ENCODE measurements at places on chromosomes 3 and 15. TPM values are rescaled to one million over a fixed set of nuclear protein-coding genes. Genes with fewer than 3 reads are reported as not detected.

GRCh38 chr15:61997786-61998185 is 62.5 kb downstream of the VPS13C start:
- peaks cover 23% of the 10 kb centered on the region for H3K36me3 ChIP-seq
- H3K27me3 ChIP-seq = no peaks in the 10 kb centered on the region
- H3K27ac ChIP-seq = no peak overlapping the region
- DNase-seq = no peak

DNA sequence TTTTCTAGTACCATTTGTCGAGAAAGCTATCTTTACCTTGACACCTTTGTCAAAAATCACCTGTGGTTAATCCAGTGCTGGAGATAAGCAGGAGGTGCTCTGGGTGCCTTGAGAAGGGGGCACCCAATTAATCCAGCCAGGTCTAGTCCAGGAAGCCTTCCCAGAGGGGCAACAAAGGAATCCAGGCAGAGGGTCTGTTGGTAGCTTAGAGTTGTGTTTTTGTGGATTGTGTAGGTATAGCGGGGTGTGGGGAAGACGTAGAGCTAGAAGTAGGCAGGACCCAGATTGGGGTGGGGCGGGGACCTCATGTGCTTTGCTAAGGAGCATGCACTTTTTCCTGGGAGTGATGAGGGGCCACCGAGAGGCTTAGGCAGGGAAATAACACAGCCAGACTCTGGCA is 6.0 kb upstream of the PIGZ start:
- peaks cover 9% of the 10 kb centered on the region for H3K27me3 ChIP-seq
- DNase-seq = no peak
- H3K36me3 ChIP-seq = no peaks in the 10 kb centered on the region
- H3K27ac ChIP-seq = no peak overlapping the region
- no peak overlapping the region for H3K4me3 ChIP-seq

DNA sequence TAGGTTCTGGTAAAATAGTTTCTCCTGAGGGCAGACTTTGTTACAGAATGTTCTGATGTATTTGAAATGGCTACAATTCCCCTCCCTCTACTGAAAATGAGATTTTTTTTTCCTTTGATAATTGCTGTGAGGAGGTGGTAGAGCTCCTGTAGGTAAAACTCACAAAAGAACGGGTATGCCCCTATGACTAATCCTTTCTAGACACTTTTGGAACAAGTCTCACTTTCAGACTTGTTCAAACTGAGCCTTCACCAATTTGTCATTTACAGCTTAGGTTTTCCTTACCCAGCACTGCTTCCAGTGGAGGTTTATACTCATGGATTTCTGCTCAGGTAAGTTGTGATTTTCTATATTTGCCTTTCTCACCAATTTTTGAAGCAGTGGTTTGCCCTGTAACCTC is 115.6 kb downstream of the NLGN1 start:
- H3K27me3 ChIP-seq = no peaks in the 10 kb centered on the region
- no peaks in the 10 kb centered on the region for H3K36me3 ChIP-seq
- no peaks in the 10 kb centered on the region for H3K4me1 ChIP-seq
- no peak overlapping the region for H3K27ac ChIP-seq
- DNase-seq = no peak

DNA sequence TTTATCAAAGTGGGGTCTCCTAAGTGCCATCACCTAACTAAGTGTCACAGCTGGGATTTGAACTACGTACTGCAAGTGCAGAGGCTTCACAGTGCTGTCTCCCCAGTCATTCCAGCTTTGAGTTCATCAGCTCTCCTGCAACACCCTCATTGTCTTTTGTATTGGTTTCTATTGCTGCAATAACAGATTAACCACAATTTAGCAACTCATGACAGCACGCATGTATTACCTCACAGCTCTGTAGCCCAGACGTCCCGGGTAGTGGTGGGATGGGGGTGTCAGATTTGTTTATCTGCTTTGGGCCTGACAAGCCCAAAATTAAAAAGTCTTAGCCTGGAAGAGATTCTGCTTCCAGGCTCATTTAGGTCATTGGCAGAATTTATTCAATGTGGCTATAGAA is 220.5 kb upstream of the LRRN1 start:
- H3K36me3 ChIP-seq = no peaks in the 10 kb centered on the region
- no peaks in the 10 kb centered on the region for H3K27me3 ChIP-seq
- no peak overlapping the region for H3K4me3 ChIP-seq
- no peak overlapping the region for H3K27ac ChIP-seq

GRCh38 chr15:63482874-63483323 is 21.5 kb upstream of the USP3 start:
- H3K4me1 ChIP-seq = peaks cover 82% of the 10 kb centered on the region
- no peak overlapping the region for H3K4me3 ChIP-seq
- DNase-seq = no peak

DNA sequence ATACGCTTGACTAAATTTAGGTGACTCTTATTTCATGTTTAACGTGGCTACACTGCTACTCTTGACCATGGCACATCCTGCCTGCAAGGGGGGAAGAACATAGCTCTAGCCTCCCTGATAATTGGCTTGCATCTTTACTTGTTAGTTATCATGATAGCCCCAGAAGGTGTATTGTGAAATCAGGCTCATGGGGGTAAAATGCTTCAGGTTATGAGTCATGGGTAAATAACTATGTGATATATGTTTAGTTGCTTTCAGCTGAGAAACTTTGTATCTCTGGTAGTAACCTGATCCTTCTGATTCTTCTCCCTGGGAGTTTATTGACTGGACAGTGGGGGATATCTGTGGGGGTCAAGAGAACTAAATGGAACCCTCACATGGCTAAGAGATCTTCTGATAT is 660.8 kb upstream of the UBE2E2 start:
- no peak for DNase-seq
- H3K4me1 ChIP-seq = no peaks in the 10 kb centered on the region
- no peak overlapping the region for H3K4me3 ChIP-seq
- H3K36me3 ChIP-seq = no peaks in the 10 kb centered on the region

TGM4 gene
- not detected for total RNA-seq

DNA sequence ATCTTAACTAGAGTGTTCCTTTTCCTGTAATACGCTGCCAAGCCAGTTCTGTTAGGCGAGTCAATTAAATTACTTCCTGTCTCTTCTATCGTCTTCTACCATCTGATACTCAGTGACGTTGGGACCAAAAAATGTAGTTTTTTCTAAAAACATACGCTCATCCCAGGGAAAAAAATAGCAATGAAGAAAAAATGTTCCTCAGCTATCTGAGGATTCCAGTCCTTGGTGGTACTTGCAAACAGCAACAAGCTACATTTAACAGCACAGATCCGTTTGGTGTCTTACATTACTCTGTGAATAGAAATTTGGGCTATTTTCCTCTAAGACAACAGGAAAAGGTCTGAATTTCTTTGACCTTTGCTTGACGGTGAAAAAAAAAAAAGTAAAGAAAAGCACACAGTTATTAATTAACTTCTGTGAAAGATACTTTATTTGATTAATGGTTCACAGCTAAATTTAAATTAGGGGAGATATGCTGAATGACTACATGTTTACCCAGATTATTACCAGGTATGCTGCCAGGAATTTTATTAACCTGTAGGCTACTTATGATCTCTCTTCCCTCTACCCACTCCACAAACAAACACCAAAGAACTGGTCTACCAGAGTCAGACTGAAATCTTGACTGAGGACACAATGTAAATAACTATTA is 254.4 kb upstream of the ZPLD1 start:
- H3K4me3 ChIP-seq = no peak overlapping the region
- H3K27me3 ChIP-seq = no peaks in the 10 kb centered on the region
- no peaks in the 10 kb centered on the region for H3K36me3 ChIP-seq
- H3K4me1 ChIP-seq = peaks cover 43% of the 10 kb centered on the region
- peak overlapping the region; percentile 72 for H3K27ac ChIP-seq

DNA sequence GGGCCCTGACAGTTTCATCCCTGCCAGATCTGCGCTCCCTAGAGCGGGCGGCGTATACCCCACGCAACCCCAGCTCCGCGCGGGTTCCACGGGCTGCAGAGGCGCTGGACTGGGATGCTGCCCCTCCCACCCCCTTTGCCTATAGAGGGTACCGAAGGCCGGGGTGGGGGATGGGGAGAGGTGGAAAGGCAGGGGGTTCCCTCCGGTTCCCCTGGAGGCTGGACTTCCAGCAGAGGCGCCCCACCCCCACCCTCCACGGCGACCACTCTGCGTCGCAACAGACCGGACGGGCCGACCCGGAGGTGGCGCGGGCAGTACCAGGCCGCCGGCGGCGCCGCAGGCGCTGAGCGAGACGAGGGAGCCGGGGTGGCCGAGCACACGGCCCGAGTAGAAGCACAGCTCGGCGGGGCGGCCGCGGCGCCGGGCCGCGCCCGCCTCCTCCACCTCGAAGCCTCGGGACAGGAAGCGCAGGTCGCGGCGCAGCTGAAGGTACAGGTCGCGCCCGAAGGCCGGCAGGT is 995 bp downstream of the ADAMTS17 start:
- H3K27ac ChIP-seq = no peak overlapping the region
- H3K27me3 ChIP-seq = peaks cover 4% of the 10 kb centered on the region
- H3K4me3 ChIP-seq = peak overlapping the region; percentile 66
- DNase-seq = no peak
- H3K4me1 ChIP-seq = peaks cover 18% of the 10 kb centered on the region

SEMA7A gene
- 7.8 TPM for total RNA-seq

- no peaks in the 10 kb centered on the region for H3K36me3 ChIP-seq
- H3K27ac ChIP-seq = peak overlapping the region; percentile 57
- DNase-seq = peak; percentile 88
Observed at GRCh38 chr3:184568924-184569829, 7.6 kb downstream of the EPHB3 start.

GRCh38 chr3:196341137-196341536 is 2.9 kb upstream of the TM4SF19 start:
- no peak for DNase-seq
- no peaks in the 10 kb centered on the region for H3K4me1 ChIP-seq
- H3K27me3 ChIP-seq = no peaks in the 10 kb centered on the region
- H3K36me3 ChIP-seq = no peaks in the 10 kb centered on the region
- no peak overlapping the region for H3K4me3 ChIP-seq

DNA sequence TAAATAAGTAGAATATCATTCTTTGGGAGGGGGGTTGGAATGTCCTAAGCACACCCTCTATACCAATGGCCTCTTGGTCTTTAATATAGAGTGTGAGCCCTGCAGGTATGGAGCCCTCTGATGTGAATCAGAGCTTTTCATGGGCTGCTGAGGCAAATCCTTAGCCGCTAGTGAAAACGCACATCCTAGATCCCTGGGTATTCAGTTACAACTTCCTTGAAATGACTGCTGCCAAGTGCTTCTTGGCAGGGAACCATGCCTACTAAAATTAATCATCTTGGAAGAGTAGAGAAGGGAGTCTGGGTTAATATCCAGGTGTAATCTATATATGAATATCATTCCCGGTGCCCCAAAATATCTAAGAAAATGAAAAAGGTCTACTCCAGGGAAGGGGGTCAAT is 109.1 kb downstream of the POLQ start:
- no peaks in the 10 kb centered on the region for H3K36me3 ChIP-seq
- DNase-seq = no peak
- H3K4me3 ChIP-seq = no peak overlapping the region
- no peak overlapping the region for H3K27ac ChIP-seq
- H3K27me3 ChIP-seq = no peaks in the 10 kb centered on the region

ECE2 gene
- total RNA-seq = not detected

DNA sequence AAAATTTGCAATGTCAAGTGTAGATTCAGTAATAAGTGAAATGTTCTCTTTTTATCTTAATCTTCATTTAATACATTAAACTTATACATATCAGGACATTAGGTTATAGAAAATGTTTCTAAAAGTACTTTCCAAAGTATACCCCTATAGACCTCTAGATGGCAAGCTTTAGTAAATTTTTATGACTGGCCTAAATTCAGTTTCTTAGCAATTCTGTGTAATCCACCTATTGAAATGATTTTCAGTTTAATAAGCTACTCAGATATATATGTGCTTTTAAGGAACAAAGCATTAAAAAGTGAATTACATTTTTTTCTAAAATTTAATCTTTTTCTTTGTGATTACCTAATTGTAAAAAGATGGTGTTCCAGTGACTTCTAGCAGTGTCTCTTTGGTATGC is 342.2 kb downstream of the GBE1 start:
- H3K4me3 ChIP-seq = no peak overlapping the region
- H3K27me3 ChIP-seq = no peaks in the 10 kb centered on the region
- no peak overlapping the region for H3K27ac ChIP-seq

Data from left lung (tissue), 14 donors.